NCI-H1092 (cell line): ENCODE measurements at places on chromosomes 5 and 9.

DNA sequence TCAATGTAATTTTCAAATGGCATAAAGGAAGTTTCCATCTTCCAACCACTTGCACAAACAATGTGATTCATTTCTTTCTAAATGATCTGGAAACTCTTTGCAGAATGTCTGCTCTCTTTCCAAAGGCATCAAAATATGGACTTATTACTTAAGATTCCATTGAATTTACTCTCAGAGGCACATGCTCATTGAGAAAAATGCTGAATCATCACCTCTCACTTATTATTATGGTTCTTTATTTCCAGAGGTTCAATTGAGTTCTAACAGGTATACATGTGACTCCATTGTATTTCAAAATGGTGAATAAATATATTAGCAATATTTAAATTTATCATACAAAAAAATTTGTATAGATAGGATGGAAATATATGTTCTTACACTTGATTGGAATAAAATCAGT is 1140.6 kb downstream of the EFNA5 start:
- DNase-seq = no peak

DNA sequence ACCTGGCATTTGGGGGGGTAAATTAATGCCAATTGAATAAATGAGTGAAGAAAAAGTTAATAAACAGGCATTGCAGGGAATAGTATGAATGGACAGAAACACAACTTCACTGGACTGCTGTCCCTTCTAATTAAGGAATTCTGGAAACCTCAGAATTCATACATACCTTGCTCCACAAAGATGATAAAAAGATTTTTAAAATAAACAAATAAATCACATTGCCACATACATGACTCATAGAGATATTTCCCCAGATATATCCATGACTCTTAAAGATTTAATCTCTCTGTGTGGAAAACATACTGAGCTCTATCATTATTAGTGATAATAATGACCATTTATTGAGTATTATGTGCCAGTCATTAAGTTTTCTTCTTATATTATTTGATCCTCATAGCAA is 469.0 kb upstream of the MEF2C start:
- no peak for DNase-seq

DNA sequence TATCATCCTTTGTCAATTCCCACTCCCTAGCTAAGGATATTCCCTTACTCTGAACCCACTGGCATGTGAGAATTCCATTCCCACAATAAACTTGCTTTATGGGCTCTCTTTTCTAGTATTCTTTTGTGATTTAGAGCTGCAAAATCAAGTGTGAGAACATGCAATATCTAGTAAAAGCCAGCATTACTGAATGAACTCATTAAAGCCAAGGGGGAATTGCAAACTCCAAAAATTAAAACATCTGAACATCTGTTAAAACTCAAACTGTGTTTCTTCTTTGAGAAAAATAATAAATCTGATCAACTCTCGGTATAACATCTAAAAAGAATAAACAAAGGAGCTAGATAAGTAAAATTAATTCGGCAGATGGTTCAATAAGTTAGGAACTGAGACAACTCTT is 53.1 kb upstream of the MPDZ start:
- no peak for DNase-seq

DNA sequence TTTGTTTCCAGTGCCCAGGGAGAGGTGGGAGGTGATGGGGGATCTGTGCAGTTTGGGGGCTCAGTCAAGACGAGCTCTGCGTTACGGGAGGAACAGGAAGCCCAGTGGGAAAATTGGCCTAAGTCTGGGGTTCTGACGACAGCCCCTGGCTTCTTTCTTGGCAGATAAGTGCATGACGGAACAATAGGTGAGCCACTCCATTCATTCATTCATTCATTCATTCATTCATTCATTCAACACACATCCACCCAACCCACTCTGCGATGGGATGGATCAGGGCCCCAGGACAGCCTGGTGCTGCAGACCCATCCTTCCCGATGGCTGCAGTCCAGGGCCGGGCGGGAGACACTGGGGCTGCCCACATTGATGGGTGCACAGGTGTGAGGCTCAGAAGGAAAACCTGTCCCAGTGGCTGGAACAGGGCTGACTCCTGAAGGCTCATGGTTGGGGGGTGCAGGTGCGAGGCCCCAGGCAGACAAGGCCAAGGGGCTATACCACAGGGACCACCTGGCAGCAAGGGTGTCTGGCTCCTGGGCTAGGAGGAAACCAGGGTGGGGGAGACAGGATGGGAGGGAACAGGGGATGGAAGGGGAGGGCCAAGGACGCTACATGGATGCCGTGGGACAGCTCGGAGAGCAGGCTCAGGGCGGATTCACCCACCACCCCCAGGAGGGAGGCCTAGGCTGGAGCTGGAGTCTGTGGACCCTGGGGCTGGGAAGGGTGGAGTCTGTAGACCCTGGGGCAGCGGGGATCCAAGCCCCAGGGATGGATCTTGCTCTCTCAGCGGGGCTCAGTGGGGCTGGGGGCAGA is 1.9 kb upstream of the LCNL1 start:
- no peak for DNase-seq

DNA sequence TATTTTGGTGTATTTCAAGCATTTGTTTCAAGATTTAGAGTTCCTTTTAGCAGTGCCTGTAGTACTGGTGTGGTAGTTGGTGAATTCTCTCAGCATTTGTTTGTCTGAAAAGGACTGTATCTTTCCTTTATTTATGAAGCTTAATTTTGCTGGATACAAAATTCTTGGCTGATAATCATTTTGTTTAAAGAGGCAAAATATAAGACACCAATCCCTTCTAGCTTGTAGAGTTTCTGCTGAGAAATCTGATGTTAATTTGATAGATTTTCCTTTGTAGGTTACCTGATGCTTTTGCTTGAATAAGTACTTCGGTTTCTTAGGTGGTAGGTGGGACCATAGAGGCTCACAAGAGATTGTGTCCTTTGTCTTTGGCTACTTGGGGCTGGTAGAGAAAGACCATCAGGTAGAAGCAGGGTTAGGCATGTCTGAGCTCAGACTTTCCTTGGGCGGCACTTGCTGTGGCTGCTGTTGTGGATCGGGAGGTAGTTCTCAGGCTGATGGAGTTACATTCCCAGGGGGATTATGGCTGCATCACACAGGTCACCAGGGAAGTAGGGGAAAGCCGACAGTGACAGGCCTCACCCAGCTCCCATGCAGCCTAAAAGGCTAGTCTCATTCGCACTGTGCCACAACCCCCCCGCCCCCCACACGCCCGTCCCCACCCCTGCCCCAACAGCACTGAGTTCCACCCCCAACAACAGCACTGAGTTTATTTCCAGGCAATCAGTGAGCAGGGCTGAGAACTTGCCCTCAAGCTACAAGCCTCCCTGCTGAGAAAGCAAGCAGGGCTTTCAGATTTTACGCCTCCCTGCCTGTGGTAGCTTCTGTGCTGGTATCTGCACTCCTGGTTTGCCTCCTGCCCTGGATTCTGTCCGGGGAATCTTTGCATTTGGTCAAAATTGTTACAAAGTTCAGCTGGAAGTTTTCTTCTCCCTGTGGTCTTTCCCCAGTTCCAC is 127.1 kb upstream of the GLRA1 start:
- DNase-seq = no peak

DNA sequence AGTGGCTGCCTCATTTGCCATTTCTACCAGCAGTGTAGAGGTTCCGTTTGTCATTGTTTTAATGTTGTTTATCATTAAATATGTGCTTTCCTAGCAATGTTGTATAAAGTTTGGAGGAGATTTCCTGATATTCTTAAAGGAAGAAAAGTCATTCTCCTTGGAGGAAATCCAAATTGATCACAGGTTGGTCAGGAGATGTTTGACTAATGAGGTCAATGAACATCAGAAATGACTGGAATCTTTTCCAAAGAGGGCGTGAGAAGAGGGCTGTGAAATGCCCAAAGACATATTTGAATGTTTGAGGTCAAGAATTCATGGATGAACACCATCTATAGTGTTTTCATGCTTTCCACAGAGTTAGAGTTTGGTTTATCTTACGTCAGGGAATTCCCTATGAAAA is 471.3 kb downstream of the MAT2B start:
- no peak for DNase-seq

DNA sequence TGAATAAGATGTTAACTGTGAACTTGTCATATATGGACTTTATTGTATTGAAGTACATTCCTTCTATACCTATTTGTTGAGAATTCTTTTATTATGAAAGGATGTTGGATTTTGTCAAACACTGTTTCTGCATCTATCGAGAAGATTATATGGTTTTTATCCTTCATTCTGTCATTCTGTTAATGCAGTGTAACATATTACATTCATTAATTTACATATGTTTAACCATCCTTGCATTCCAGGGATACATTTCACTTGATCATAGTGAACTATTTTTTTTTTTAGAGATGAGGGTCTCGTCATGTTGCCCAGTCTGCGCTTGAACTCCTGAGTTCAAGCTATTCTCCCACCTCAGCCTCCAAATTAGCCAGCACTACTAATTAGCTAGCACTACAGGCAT is 48.4 kb downstream of the F2R start:
- no peak for DNase-seq

DNA sequence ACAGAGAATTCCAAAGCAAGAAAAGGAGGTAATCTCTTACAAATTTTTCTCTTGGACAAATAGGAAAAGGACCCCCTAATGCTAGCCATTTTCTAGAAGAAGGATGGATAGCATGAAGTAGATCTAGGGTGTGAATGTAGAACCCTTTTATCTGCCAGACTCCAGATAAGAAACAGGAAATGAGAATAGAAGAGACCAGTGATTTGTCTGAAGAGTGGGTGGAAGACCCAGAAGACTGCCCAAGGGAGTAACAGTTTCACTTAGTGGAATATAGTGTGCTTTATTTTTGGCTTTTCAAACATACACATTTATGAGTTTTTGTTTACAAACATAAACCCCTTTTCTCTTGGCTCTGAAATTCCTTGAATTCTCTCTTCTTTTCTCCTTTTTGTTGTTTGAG is 25.0 kb downstream of the ECM2 start:
- DNase-seq = no peak

GRCh38 chr9:25205285-25205684 is 473.0 kb downstream of the TUSC1 start:
- no peak for DNase-seq

DNA sequence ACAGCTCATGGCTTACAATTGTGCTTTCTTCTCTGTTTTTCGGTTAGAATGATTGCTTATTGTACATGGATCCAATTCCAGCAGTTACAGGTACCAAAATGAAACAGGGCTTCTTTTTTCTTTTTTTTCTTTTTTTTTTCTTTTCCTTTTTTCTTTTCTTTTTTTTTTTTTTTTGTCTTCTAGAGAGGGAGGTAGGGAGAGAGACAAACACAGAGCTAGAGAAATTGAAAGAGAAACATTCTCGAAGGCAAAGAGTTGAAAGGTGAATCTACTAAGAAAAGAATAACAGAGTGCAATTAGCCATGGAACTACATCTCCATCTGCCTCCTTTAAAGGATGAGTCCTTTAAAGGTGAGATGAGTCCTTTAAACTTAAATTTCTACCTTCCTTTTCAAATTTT is 1.0 kb upstream of the EDIL3 start:
- DNase-seq = no peak

GRCh38 chr5:39466846-39467245 is 42.1 kb upstream of the DAB2 start:
- DNase-seq = no peak

- DNase-seq = no peak
Observed at GRCh38 chr9:12060067-12060466, 633.1 kb upstream of the TYRP1 start.

DNA sequence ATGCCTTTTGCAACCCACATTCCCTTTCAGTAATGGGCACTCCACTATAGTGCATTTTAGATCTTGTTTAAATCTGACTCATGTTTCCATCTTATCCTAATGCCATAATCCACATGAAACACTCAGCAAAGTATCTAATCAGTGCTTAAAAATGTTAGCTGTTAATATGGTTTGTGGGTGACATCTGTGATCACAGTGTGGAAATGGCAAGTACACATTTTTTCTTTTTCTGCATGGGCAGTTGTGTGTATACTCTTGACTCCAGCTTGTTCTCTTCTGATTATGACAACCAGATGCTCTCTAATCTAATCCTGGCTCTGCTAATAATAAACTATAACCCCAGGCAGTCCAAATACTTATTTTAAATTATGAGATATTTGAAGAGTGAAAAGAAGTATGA is 103.3 kb downstream of the EDIL3 start:
- DNase-seq = no peak

- DNase-seq = no peak
Observed at GRCh38 chr9:90855208-90855902, 53.7 kb downstream of the SYK start.

GRCh38 chr5:1378096-1378495 is 33.2 kb upstream of the CLPTM1L start:
- DNase-seq = no peak

GRCh38 chr5:167870055-167870454 is 421.4 kb upstream of the WWC1 start:
- DNase-seq = no peak

DNA sequence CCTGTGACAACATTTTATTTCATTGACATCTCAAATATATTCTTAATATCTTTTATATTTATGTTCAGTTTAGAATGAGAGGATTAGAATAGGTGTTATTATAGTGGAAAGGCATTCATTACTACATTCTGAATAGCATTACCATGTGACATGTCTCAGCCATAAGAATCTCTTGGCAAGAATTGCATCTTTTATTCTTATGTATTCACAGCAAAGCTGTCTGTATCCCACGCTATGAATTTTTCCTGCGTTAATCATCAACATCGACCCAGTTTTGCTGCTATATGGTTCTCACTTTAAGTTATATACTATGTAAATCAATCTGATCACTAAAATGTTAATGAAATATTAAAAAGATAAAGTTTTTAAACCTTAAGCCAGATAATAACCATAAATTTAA is 248.6 kb downstream of the TMEM232 start:
- DNase-seq = no peak

DNA sequence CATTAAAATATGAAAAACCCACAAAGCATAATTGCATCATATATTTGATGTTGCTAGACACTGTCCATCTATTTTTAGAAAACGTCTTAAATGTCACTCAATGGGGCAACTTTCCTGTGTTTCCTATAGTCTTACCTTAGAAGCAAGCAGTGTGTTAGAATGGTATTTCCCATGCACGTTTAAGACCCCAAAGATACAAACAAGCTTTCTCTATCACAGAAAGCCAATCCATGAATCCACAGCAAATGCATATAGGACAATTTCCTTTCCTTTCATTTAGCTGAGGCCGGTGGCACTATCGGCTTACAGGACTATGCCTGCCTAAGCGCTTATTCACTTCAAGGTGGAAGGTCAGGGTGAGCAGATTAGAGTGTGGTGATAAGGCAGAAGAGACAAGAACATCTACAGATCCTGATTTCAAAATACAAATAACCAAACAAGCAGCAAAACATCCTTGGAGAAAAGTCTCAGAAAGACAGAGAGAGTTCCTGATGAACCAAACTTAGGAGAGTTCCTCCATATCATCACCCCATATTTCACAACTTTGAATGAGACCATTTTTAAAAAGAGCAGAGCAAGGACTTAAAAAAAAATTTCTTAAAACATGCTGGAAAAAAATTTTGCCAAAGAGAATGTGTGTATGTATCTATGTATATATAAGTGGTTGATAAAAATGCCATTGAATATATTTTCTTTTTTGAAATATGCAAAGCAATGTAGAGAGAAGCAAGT is 57.2 kb downstream of the MEF2C start:
- DNase-seq = no peak
